ENCODE measurements at places on chromosomes 3 and 15. TPM values are rescaled to one million over a fixed set of nuclear protein-coding genes. Genes with fewer than 3 reads are reported as not detected.
A peak's percentile ranks its signal among the peaks of the same experiment; 100 is the strongest.

CSPG5 gene
- 0.53 TPM for total RNA-seq

GMPS gene
- total RNA-seq: 117 TPM

ISLR gene
- total RNA-seq: not detected

ROPN1 gene
- not detected for total RNA-seq

TRPM1 gene
- not detected for total RNA-seq

IL12A gene
- not detected for total RNA-seq

ASB14 gene
- total RNA-seq: not detected

CASR gene
- total RNA-seq: not detected

PODXL2 gene
- 1.7 TPM for total RNA-seq

DNA sequence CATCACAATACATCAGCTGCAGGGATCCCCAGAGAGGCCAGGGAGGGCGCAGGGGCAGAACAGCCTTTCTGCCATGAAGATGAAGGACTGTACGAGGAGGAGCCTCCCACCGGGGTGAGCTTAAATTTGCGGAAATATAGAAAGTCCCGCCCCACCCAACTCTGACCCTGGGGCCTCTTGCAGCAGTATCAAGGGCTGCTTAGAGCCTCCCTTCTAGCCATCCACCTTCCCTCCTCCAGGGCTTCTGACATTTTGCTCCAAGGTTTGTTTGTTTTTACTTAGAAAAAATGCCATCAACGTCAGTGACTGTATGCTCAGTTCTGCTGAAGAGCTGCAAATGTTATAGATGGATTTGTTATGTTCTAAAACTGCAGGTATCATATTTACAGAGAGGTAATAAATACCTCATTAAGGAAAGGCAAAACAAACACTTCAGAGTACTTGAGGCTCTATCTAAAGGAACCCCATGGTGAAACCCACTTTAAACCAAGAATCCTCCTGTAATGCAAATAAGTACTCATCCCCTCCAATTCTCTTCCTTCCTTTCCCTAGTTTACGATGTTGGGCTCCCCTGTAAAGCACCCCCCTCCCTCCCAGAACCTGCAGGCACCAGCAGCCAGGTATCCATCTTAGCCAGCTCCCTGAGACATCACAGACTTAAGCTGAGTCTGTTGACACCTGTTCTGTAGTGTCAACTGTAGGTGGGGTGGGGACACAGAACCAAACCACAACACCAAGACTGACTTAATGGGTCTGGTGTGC lies 30.5 kb downstream of the RFTN1 start:
- no peaks in the 10 kb centered on the region for H3K36me3 ChIP-seq
- peak overlapping the region; percentile 35 for H3K4me3 ChIP-seq
- no peak overlapping the region for H3K27ac ChIP-seq
- DNase-seq: peak; percentile 49
- no peaks in the 10 kb centered on the region for H3K27me3 ChIP-seq

DNA sequence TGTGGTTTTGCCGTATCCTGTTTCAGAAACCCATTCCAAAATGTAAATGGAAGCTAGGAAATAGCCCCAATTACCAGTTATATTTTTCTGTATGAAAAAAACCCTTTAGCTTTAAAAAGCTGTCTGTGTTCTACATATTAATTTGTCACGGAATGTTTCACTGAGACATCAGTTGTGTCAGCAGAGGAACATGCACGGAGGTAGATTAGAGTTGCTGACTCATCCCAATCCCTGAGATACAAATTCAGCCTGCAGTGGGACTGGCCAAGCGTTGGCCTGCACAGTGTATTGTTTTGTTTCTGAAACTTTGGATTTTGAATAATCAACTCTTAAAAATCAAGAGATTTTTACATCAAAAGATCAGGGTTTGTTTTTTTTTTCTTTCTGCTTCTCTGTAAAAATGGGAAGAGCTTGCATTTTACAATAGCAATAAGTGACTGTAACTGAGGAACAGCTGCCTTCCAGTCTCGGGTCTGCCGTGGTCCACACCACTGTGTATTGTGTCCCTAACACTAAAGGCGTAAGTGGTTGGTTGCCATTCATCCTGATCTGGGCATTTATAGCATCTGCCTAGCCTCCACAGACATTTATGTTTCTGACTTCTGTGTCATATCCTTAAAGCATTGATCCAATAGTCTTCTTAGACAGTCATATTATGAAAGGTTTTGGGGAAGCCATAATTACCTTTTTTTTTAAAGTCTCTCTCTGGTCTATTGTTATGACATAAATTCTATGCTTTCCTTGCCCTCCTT lies 218.1 kb downstream of the ADAMTSL3 start:
- no peak overlapping the region for H3K27ac ChIP-seq
- no peaks in the 10 kb centered on the region for H3K27me3 ChIP-seq
- no peak for DNase-seq
- no peaks in the 10 kb centered on the region for H3K36me3 ChIP-seq
- no peaks in the 10 kb centered on the region for H3K4me1 ChIP-seq

DNA sequence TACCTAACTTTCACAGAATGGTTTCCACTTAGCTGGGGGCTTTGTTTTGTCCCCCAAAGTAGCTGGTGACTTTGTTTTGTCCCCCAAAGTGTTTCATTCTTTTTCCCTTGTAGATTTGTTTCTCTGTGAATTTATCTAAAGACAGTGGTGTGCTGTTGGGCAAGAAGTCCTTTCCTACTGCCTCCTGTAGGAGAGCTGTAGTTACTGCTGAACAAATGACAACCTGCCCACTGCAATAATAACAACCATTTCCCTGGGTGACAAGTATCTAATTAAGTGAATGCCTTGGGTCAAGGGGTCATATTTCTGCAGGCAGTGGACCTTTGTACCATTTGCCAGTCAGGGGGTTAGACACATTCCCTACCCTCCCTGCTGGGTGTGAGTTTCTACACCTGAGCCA lies 125.4 kb upstream of the BFSP2 start:
- no peaks in the 10 kb centered on the region for H3K27me3 ChIP-seq
- H3K27ac ChIP-seq: no peak overlapping the region
- no peak overlapping the region for H3K4me3 ChIP-seq
- no peaks in the 10 kb centered on the region for H3K4me1 ChIP-seq

- no peaks in the 10 kb centered on the region for H3K4me1 ChIP-seq
- no peak for DNase-seq
- H3K27me3 ChIP-seq: no peaks in the 10 kb centered on the region
- no peak overlapping the region for H3K4me3 ChIP-seq
- no peak overlapping the region for H3K27ac ChIP-seq
Observed at GRCh38 chr15:90708516-90708915, 8.6 kb upstream of the BLM start.

- no peak for DNase-seq
- H3K36me3 ChIP-seq: no peaks in the 10 kb centered on the region
- H3K4me1 ChIP-seq: peaks cover 5% of the 10 kb centered on the region
- H3K27ac ChIP-seq: no peak overlapping the region
- H3K27me3 ChIP-seq: no peaks in the 10 kb centered on the region
Observed at GRCh38 chr3:129321887-129322286, 43.2 kb downstream of the HMCES start.

DNA sequence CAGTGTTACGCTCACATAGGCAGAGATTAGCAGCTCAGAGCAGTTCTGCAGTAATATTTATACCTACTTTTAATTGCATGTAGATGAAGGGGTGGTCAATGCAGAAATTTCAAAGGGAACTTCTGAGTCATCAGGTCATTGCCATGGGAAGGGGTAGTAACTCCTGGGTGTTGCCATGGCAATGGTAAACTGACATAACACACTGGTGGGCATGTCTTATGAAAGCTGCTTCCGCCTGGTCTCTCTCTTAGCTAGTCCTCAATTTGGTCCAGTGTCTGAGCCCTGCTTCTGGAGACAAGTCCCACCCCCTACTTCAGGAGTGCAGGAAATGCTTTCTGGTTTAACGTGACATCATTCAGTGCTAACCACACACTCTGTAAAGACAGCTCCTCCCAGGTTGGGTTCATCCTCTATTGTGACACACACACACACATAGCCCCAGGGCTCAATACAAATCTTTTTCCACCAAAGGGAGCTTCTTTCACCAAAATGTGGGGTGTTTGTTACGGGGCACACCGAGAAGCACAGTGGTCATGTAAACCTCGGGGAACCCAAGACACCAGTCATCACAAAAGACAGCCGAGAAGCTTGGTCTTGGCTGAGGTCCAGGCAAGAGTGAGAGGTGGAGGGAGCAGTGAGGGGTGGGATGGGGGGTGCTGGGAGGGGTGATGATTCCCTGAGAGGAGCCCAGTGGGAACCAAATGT lies 74.5 kb downstream of the TLE3 start:
- H3K4me3 ChIP-seq: peak overlapping the region; percentile 4
- peak; percentile 81 for DNase-seq
- H3K27me3 ChIP-seq: no peaks in the 10 kb centered on the region
- H3K36me3 ChIP-seq: no peaks in the 10 kb centered on the region

DNA sequence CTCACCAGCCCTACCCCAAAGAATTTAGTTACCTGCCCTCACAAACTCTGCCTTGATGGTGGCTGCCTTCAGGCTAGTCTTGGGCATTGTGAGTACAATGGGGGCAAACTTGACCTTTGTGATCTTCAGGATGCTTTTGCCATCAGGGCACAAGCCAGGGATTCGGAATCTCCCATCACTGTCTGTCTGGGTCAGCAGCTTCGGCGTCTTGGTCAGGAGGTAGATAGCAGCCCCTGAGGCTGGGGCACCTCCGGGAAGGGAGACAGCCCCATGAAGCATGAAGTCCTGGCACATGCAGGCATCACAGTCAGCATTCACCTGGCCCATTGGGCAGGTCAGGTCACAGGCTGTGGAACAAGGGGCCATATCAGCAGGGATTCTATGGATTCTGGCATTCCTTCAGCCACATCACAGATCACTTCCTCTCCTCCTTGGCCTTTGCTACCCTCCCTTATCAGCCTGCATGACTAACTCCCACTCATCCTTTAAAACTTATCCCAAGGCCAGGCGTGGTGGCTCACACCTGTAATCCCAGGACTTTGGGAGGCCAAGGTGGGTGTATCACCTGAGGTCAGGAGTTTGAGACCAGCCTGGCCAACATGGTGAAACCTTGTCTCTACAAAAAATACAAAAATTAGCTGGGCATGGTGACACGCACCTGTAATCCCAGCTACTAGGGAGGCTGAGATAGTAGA lies 6.9 kb downstream of the CILP start:
- H3K27me3 ChIP-seq: no peaks in the 10 kb centered on the region
- no peak overlapping the region for H3K4me3 ChIP-seq
- H3K27ac ChIP-seq: no peak overlapping the region
- H3K36me3 ChIP-seq: no peaks in the 10 kb centered on the region
- DNase-seq: no peak
- H3K4me1 ChIP-seq: no peaks in the 10 kb centered on the region

Measured in CD8-positive, alpha-beta memory T cell (primary cell).